ENCODE measurements at places on chromosomes 5 and 9.

- DNase-seq, result no peak
These were observed 109.8 kb downstream of the DENND1A start for GRCh38 chr9:123820139-123820538.

GRCh38 chr9:109914280-109915027, 134.5 kb downstream of the PALM2AKAP2 start:
- DNase-seq, result no peak

GRCh38 chr5:123456242-123456641, 33.0 kb upstream of the CEP120 start:
- DNase-seq, result no peak

DNA sequence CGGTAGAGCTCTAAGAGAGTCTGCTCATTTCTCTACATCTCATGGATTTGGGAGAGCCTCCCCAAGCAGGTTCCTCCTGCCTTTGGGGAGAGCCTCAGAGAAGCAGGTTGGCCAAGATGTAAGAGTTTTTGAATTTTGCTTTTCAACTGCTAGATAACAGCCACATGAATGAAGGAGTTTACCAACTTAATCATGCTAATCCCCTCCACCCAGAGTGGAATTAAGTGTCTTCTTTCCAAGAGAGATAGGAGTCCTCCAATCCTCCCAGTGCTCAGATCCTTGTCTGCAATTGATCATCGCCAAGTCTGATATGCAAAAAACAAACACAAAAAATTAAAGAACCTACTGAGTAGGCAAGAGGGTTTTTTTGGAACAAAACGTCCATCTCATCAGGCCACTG, 99.4 kb upstream of the MAP3K1 start:
- DNase-seq, result no peak

DNA sequence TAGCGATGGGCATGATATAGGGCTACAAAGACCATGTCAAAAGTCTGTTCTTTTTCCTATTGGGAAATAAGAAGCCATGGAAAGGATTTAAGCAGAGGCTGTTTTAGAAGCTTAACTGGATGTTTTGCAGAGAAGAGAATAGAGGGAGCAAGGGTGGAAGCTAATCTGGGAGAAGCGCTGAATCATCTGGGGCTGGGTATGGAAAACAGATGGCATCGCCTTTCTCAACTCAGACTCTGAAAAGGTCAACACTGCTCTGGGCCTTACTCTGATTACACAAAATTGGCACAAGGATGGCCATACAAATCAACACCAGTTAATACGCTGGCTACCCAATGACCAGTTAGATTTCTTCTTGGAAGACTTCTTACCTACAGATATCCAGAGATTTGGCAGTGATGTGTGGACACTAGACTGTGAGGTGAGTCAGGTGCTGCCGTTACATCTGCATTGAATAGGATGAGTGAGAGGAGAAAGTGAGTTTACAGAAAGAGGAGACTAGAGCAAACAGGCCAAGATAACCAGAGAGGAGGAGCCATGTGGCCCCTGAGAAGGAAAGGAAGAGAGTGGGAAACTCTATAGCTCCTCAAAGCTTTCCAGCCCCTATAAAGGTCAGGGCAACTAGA, 6.2 kb upstream of the TCERG1 start:
- no peak for DNase-seq

GRCh38 chr9:114484854-114485443, 20.3 kb downstream of the WHRN start:
- DNase-seq, result no peak

DNA sequence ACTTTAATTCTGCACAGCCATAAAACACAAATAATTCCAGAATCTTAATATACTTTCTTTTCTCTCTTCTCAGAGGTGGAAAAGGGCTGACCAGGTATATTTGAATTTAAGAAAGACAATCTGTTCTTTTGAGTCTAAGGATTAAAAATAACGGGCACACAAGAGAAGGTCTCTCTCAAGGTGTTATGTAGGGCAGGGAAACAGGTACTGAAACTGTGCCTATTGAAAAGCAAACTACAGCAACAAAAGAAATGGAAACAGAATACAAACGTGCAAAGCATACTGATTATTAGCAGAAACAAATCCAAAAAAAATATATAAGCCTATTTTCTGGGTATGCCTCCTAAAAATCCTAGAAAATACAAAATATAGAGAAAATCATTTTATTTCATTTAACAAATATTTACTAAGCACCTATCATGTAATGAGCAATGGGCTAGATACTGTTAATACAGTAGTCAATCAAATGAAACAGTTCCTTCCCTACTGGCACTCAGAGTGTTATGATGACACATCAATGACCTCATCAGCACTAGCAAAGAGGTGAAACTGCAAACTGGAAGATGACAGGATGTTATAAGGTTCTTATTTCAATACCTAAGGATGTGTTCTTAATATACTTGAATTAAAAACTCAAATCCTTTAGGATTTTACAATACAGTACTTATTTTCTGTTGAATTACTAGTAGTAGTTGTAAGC, 87.7 kb downstream of the AUH start:
- no peak for DNase-seq

DNA sequence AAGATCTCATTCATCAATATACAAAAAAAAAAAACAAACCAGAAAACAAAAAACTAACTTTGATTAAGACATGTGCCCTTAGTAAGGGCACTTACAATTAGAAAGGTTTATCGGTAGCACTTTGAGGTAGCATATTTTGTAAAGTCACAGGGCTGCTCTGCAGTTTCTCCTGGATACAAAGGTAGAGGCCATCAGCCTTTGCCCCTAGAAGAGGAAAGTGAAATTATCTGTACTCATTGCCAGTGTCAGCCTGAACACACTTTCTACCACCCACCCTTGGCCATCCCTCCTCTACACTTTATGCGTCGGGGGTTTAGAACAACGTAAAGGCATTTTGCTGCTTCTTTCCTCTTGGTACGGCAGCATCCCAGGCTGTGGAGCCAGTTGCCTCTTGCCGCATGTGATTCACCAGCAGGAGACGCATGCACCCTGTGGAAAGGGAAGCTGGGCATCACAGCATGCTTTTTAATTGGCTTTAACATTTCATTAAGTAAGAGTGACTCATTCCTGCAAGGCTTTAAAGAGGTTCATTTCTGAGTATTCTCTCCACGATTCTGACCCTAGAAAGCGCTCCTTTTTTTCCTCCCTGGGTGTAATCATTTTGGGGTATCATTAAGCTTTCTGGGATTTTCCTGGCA, 84.6 kb downstream of the CEMIP2 start:
- DNase-seq, result peak; percentile 10

- DNase-seq, result no peak
These were observed 14.0 kb downstream of the TMEM174 start for GRCh38 chr5:73186976-73187375.

- DNase-seq, result no peak
These were observed 42.8 kb downstream of the ACO1 start for GRCh38 chr9:32427111-32427873.

DNA sequence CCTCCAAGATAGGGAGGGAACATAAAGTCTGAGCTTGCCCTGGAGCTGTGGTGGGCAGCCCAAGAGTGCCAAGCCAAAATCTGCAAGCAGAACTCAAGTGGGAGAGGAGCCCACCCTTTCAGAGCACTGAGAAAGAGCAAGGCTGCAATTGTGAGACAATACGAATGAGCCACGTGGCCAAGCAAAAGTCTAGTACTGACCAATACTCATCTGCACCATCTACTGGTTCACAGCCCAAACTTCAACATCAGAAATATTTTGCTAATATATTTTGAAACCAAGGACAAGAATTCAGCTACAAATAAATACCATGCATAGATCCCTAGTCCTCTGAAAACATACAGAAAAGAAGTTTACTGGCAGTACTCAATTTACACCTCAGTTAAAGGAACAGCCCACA, 696.2 kb upstream of the COX7C start:
- no peak for DNase-seq

DNA sequence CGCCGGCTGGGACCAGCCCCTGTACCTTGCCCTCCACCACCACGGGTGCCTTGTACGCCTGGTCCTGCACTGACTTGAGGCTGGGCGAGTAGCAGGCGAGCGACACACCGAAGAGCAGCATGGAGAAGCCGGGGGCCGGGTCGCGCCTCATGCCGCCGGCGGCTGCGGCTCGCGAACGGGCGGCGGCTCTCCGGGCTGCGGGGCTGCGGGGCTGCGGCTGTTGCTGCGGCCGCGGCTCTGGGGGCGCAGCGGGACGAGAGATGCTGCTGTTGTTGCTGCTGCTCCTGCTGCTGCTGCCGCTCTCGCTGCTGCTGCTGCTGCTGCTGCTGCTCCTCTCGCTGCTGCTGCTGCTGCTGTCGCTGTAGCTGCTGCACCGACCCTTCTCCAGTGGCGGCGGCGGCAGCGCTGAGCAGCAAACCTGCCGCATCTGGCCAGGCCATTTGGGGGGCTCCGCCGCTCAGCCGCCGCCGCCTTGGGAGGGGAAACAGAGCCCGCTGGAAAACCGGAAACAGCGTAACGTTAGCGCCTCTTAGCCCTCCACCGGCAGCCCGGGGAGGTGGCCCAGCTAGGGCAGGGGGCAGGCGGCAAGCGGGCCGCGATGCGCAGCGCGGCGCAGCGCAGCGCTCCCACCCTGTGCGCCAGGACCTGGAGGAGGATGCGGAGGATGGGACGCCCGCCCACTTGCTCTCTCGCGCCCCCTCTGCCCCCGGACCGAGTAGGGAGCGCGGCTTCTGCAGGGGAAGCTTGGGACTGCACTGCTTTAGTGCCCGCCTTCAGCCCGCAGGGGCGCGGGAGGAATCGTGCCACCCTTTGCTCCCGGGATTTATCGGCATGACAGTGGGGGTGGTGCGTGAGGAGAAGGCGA, at the start of gene NRG2:
Gene NRG2, minus strand, starts transcription at position 657 of the 865 bp plus-strand sequence.
- DNase-seq, result peak; percentile 74

- DNase-seq, result no peak
These were observed 19.9 kb upstream of the LPCAT1 start for GRCh38 chr5:1543398-1544293.

DNA sequence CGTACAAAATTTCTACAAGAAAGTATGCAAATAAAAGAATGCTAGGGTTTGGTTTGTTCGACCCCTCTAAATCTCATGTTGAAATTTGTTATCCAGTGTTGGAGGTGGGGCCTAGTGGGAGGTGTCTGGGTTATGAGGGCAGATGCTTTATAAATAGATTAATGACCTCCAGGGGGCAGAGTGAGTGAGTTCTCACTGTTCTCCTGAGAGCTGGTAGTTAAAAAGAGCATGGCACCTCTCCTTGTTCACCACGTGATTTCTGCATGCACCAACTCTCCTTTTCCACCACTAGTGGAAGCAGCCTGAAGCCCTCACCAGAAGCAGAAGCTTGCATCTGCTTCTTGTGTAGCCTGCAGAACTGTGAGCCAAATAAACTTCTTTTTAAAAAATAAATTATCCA, 50.4 kb upstream of the FAM170A start:
- DNase-seq, result no peak

DNA sequence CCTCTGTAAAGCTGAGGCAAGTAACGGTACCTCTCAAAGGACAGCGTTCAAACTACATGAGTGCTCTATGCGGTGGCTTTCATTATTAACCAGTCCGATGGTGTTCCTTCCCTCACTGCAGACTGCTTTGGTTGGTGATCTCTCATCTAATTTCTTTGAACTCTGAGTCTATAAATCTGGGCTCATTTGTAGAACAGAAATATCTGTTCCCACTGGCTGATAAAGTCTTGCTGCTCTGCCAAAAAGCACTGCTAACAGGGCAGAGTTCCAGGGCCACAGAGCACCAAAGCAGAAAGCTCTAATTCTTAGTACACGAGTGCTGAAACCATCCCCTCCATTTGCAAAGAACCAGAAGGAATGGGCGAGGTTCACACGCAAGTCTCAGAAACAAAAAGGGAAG, 81.9 kb downstream of the MED27 start:
- DNase-seq, result peak; percentile 20

GRCh38 chr5:140324617-140325241, 21.7 kb downstream of the HBEGF start:
- DNase-seq, result no peak

DNA sequence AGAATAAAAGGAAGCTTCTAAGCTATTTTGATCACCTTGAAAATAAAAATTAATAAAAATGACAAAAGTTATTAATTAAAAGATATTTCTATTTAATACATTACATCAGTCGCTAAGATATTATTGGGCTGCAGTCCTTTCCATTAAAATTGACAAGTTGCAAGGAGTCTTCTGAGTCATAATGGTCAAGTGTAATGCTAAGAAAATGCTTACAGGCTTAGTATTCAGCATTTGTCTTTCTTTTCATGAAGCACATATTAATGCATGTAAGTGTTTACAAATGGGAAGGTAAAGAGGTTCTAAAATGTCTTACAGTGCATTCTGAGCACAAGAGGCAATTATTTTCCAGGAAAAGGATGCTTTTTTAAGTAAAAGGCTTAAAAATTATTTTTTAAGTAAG, 17.3 kb downstream of the SPINK9 start:
- DNase-seq, result no peak

GRCh38 chr9:23693374-23693773, 132.7 kb downstream of the ELAVL2 start:
- DNase-seq, result no peak

DNA sequence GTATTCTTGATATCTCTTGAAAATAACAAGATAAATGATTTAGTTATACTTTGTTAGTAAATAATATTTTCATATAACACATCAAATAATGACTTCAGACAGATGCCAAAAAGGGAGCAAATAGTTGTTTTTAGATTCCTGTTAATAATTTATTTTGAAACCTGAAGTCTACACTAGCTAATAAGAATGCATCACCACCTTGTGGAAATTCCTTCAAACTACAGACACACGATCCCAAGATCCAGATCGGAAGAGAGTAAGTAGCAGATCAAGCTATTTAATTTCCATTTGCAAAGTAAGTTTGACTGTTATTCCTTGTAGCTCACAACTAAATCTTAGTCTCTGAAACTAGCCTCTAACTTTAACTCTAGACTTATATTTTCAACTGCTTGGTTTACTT, 35.5 kb upstream of the ISL1 start:
- no peak for DNase-seq

DNA sequence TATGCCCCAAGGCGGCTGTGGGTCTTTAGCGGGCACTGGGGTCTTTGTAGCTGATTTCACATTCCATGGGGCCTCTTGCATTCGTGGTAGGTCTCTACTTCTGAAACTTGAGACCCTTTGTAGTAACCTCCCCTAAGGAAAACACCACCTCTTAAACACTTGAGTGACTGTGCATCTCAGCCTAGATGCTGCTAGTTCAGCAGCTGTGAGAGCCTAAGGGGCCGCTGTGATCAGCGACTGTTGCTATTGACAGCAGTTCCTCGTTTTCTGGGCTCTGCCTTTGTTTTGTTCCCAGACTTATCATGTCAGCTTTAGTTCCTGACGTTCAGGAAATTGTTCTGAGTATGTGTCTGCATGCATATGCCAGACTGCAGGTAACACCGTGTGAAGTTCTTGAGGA, 171.2 kb downstream of the HSPA4 start:
- no peak for DNase-seq

- DNase-seq, result no peak
These were observed 373.4 kb upstream of the ACO1 start for GRCh38 chr9:32011049-32011448.

GRCh38 chr9:123490688-123491087, 134.7 kb downstream of the CRB2 start:
- DNase-seq, result no peak

DNA sequence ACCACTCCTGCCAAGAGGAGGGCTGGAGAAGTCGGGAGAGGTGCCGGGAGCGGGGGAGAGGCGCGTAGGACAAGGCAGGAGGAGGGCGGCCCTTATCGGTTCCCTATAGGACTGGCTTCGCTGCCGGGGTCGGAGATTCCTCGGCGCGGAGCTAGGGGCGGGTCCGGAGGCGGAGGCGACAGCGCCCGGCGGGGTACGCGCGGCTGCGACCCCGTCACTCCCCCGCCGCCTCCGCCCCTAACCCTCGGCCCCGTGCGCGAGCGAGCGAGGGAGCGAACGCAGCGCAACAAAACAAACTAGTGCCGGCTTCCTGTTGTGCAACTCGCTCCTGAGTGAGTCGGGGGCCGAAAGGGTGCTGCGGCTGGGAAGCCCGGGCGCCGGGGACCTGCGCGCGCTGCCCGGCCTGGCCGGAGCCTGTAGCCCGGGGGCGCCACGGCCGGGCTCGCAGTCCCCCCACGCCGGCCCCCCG, 2.0 kb downstream of the GLIS3 start:
- peak; percentile 29 for DNase-seq
